NCI-H146 (cell line): ENCODE measurements at places on chromosomes 16 and 17.
A peak's percentile ranks its signal among the peaks of the same experiment; 100 is the strongest.

- DNase-seq, result no peak
Measured at GRCh38 chr16:26195225-26195624, 503.5 kb downstream of the HS3ST4 start.

DNA sequence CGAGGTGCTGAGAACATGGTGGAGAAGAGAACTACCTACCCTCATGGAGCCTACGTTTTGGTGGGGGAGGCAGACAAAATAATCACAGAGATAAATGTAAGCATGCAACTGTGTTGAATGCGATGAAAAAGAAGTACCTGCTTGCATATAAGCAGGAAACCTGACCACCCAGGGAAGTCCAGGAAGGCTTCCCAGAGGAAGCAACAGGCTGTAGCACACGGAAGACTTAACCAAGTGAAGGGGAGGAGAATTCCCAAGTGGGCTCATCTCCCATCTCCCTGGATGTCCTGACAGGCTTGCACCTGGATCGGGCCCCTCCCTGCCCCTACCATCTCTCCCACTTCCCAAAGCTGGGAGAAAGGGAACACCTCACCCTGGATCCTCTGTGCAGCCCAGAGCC is 2.0 kb downstream of the SCRN2 start:
- no peak for DNase-seq

DNA sequence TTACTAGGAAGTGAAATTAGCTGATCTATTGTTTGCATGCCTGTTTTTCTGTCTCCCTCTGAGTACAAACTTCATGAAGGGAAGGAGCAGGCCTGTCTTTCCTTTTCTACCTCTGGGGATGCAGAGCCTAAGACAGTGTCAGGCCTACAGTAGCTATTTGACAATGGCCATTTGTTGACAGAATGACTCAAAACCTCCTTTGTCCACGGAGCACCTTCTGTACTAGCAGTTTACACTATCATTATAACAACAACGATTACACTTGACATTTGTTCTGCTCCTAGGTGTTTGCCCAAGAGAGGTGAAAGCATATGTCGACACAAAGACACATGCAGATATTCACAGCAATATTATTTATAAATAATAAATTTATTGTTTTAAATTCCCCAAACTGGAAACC is 132.3 kb upstream of the IRX3 start:
- peak; percentile 6 for DNase-seq

DNA sequence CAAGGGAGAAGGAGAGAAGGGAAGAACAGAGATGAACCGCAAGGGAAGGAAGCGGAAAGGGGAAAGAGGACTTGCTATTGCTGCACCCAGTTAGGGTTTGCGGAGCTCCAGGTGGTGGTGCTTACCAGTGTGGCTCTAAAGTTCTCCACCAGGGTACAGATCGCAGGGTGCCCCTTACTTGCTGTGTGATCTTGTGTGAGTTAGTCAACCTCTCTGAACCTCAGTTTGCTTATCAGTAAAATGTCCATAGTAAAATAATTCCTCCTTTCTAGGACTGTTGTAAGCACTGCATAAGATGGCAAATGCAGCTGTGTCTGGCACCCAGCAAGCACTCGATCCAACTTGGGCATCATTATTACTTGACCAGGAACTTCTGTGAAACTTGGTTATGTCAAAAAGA is 230.7 kb upstream of the CDH5 start:
- DNase-seq, result no peak

DNA sequence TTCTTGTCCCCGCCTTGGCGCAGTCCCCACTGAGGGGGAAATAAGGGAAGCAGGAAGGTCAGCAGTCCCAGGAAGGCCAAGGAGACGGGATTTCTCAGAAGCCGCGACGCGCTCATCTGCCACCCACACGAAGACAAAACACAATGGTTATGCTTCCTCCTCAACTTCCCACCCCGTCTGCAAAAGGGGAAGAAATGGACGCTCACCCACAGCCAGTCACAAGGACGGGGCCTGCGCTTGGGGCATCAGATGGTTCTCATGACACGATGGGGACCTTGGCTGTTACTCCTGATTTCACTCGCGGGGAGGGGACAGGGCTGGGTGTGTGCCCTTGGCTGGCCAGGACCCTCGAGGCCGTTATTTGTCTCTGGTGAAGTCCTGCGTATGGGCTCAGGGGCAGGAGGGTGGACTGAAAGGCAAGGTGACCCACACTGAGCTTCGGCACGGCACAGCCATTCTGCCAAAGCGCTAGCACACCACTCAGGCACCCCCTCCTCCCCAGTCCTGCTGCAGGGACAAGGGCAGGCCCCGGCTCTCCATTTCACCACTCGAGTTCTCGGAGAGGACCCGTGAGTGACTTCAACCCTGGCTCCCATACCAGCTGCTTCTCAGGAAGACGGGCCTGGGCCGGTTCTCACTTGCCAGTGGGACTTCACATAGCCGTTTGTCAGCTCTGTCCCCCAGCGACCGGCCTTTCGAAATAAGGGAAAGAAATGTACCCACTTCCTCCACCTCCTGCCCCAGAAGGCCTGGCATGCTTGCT is 84.5 kb downstream of the ABR start:
- no peak for DNase-seq

- peak; percentile 30 for DNase-seq
Measured at GRCh38 chr17:51372345-51373004, 112.1 kb downstream of the UTP18 start.

DNA sequence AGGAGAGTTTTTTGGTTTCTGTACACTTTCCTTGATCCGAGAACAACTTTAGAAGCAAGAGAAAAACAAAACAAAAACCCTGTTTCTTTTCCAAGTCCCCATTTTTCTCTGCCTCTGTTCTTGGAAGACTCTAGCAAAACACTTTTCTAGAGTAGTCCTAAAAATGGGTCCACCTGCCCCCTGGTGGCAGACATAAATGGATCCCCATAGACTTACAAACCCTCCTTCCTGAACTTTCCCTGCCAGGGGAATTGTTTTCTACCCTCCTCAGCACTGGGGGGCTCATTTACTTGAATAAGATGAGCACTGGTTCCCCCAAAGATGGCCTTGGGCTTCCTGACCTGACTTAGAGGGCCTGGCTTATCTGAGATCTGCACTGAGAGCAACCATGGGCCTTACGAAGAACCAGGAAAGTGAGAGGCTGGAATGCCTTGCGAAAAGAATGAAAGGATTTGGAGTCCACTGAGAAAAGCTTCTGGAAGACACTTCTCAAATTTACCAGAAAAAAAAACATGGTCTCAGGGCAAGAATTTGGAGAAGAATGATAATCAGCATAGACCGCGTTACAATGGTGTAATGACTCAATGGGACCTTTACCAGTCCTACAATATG is 48.0 kb upstream of the CDYL2 start:
- DNase-seq, result peak; percentile 0

GRCh38 chr17:75036643-75037268 is 10.0 kb downstream of the ATP5PD start:
- peak; percentile 86 for DNase-seq

GRCh38 chr16:85049706-85050305 is 22.2 kb downstream of the KIAA0513 start:
- DNase-seq, result no peak

DNA sequence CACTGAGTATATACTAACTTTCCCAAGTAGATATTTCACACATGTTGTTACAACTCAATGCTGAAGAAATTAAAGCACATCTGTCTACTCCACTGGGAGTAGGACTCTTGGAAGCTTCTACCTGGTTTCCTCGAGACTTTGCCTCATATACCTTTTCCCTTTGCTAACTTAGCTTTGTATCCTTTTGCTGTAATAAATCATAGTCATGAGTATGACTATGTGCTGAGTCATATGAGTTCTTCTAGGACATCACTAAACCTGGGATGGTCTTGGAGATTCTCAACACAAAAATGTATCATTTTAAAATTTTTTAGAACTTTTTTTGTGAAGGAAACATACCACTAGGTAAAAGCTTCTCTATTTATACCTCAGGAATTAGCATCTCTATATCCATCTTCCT is 39.8 kb downstream of the ABCA5 start:
- DNase-seq, result no peak

DNA sequence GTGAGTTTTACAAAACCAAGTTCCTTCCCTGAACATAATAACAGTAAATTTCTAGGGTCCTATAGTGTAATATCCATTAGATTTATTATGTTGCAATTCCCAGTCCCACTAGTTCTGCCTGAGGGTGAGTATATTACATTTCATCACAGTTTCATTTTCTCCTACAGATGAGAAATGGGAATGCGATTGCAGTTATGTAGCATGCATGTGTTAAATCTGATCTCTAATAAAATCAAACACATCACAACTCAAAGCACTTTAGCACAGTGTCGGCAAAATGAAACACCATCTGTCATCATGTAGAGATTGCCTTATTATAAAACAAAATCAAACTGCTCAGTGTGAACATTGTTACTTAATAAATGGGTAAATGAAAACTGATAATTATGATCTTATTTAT is 180.5 kb upstream of the TOX3 start:
- no peak for DNase-seq

GRCh38 chr17:38732376-38733281 is 2.5 kb downstream of the CISD3 start:
- no peak for DNase-seq
